Cardiac septum (tissue), 1 donor: ENCODE measurements at places on chromosomes 4 and X. TPM values are rescaled to one million over a fixed set of nuclear protein-coding genes. Genes with fewer than 3 reads are reported as not detected.
A peak's percentile ranks its signal among the peaks of the same experiment; 100 is the strongest.

- DNase-seq, result no peak
These were observed 557.6 kb upstream of the DIPK2B start for GRCh38 chrX:45758319-45758718.

GRCh38 chr4:121769341-121769740 is 4.4 kb upstream of the SMIM43 start:
- DNase-seq, result no peak

DNA sequence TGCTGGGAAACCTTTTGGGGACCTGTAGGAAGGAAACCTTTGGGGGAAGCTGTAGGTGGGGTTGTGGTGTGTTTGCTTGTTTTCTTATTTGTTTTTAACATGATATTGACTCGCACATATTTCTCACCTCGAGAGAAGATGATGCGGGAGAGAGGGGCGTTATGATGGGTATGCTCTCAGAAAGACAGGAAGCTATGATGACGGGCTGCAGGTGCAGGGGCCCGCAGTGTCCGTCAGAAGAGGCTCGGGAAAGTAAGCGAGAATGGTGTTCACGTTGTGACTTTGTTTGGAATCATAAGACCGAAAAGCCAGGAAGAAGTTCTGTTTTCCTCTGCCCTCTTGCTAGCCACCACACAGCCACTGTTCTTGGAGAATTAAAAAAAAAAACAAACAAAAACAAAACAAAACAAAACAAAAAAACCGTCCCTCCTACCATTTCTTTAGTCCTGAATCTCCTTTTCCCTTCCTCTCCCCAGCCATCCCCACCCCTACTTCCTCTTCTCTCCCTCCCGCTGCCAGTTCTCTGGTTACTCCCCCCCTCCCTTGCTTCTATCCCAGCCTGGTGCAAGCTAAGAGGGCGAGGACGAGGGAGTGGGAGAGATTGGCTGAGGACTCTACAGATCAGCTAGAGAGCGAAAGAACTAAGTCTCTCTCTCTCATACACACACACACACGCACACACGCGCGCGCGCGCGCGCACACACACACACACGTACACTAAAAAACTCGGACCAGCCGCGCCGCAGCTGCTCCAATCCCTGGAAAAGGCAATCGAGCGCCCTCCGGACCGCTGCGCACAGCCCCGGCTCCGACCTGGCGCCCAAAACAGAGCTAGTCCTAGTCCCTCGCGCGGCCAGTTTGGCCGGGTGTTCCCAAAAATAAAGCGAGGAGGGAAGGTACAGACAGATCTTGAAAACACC is at the start of gene BMP3:
BMP3 (plus strand) TSS at position 648 of the 920 bp plus-strand sequence. CDS start 577 bp downstream, outside the sequence.
- no peak for DNase-seq

GRCh38 chr4:60913671-60914070 is 286.5 kb upstream of the ADGRL3 start:
- no peak for DNase-seq

The ADH1A gene
- total RNA-seq, result not detected

DNA sequence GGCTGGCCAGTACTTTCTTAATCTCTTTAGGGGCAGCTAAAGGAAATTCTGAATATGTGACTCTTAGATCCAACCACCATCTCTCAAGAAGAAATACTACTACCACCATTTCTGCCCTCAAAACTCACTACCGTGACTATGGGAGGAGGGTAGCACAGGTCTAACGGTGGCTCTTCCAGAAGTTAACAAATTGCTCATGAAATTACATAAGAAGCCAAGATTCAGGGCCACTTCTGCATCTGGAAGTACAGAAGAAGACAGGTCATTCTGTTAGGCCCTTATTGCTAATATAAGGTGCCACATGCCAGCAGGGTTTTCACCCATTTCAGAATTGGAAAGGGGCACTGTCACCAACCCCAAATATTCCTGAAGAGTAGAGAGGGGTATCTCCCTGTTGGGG is 19.6 kb upstream of the NKRF start:
- no peak for DNase-seq

DNA sequence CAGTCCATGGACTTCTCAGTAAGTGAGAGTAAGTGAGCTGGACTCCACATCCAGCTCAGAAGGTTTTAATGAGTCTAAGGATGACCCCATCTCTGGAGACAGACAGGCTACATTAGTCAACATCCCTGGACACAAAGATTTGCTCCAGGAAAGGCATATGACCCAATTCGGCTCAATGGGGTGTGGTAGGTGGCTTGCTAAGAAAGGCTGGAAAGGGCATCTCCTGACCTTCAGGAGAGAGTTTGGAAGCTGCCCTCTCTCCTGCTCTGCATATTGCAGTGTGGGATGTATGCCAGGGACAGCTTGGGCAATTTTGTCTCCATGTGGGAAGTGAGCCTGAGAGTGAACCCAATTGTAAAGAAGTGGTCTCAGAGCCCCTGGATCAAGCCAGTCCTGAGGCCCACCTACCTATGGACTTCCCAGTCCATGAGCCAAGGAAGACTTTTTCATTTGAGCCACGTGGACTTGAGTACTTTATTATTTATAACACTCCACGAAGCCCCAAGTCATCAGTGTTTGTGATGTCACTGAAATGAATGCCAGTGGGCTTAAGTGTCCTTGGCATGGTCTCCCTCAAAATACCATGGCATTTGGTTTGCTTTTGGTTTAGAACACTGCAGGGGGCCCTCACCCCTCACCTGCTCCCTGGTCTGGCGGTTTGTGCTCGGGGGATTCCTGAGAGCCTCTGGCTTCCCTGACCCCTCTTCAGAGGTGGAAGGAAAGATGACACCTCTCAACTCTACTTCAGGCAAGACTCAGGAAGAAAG is 10.4 kb upstream of the ABLIM2 start:
- DNase-seq, result no peak

GRCh38 chrX:129777218-129778030 is 2.3 kb upstream of the SASH3 start:
- DNase-seq, result peak; percentile 90

The HERC5 gene
- total RNA-seq, result 1.9 TPM

DNA sequence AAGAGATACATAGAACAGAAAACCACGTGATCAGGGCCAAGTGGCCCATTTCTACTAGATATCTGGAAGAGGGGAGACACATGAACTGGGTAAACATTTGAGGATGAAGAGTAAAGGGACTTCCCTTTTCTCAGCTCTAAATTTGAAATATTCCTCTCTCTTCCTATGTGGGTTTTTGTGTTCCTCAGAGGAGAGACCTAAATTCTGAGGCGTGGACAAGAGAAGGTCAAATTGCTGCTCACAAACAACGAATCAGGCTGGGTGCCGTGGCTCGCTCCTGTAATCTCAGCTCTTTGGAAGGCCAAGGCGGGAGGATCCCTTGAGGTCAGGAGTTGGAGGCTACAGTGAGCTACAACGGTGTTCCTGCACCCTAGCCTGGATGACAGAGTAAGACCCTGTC is 216.0 kb downstream of the PTTG2 start:
- DNase-seq, result no peak

The DACH2 gene
- not detected for total RNA-seq

GRCh38 chr4:6733358-6734164 is 17.6 kb downstream of the BLOC1S4 start:
- DNase-seq, result no peak

The PAGE1 gene
- not detected for total RNA-seq

DNA sequence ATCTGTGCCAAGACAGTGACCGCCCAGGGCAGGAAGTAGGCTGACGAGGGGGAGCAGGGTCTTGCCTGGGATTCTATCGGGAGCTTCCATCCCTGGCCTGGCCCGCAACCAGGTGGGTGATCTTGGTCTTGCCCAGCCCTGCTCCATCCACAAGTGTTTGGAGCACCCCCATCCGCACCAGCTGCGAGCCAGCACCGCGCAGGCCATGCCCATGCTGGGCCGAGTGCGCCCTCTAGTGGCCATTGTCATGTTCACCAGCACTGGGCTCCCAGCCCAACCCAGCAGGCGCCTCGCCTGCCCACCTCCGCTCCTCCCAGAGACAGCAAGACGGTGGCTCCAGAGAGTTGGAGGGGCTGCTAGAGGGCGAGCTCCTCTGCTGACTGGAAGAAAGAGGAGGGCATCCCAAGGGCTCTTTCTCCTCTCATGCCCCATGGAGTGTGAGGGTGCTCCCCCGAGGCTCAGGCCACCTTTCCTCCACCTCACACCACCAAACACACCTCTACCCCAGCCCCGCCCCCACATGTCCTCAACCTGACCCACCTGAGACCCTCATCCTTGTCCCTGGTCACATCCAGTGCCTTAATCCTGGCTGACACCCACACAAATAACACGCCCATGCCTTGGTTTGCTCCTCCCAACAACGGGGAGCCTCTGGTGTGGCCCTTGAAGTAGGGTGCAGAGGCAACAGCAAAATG is 9.8 kb upstream of the ATP2B3 start:
- DNase-seq, result peak; percentile 90

- no peak for DNase-seq
These were observed 1.0 kb downstream of the AGA start for GRCh38 chr4:177441061-177441802.

DNA sequence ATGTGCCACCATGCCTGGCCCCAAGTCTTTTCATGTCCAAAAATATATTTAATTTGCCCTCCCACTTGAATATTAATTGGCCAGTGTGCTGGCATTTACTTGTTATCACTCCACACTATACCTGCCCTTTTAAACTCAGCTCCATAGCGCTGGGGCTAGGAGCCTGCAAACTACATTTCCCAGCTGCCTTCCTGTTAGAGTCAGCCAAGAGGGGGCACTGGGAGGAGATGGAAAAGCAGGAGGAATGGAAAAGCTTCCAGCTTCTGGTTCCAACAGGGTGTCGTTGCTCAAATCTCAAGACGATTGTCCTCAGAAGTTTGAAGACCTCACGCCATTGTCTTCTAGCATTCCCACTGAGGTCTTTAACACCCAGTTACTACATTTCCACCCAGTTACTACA is 315.5 kb downstream of the BCOR start:
- DNase-seq, result no peak

DNA sequence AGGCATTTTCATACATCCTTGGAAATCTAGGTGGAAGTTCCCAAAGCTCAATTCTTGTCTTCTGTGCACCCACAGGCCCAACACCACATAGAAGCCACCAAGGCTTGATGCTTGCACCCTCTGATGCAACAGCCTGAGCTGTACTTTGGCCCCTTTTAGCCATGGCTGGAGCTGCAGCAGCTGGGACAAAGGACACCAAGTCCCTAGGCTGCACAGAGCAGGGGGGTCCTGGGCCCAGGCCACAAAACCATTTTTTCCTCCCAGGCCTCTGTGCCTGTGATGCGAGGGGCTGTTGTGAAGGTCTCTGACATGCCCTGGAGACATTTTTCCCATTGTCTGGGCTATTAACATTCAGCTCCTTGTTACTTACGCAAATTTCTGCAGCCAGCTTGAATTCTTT is 124.0 kb upstream of the S100G start:
- DNase-seq, result no peak

The TBC1D8B gene
- total RNA-seq, result 2.5 TPM

- DNase-seq, result no peak
These were observed 3.4 kb downstream of the UGT2B17 start for GRCh38 chr4:68572653-68573170.

The MFSD8 gene
- 10.9 TPM for total RNA-seq

GRCh38 chrX:106035064-106035463 is 3.5 kb downstream of the SERPINA7 start:
- no peak for DNase-seq

DNA sequence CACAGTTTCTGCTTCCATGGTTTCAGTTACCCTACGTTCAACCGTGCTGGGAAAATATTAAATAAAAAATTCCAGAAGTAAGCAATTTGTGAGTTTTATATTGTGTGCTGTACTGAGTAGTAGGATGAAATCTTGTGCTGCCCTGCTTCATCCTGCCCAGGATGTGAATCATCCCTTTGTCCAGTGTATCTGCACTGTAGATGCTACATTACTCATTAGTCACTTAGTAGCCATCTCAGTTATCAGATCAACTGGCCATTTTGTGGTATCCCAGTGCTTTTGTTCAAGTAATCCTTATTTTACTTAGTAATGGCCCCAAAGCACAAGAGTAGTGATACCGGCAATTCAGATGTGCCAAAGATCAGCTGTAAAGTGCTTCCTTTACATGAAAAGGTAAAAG is 97.9 kb downstream of the COX18 start:
- DNase-seq, result no peak

DNA sequence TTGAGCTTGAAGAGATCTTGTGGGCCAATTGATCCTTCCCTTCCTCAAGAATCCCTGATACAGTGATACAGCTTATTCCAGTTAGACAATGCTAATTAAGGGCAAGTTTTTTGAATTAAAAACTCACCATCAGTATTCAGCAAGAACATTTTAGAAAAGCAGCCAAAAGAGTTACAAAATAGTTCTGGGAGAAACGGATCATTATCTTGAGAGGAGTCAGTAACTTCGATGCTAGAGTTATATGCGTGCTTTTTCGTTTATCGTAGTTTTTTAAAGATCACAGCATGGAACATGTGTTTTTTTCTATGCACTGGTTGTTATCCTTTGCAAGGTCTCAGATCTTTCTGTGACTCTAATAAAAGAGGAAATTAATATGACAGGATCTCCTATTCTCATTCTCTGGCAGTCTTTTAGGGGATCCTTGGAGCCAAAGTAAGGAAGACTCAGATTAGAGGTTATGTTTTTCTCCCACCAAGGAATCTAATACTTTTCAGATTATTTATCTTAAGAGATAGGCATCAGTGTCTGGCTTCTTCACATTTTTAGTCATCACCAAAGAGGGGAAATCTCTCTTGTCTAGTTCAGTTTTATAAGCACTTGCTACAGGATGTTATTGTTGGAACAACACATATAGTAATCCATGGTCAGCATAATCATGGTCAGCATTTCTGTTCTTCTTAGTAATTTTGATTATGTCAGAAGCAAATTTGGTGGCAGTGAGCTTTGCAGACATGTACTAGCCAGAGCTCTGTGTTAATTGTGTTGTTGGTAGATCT is 109.7 kb downstream of the PDLIM5 start:
- no peak for DNase-seq

DNA sequence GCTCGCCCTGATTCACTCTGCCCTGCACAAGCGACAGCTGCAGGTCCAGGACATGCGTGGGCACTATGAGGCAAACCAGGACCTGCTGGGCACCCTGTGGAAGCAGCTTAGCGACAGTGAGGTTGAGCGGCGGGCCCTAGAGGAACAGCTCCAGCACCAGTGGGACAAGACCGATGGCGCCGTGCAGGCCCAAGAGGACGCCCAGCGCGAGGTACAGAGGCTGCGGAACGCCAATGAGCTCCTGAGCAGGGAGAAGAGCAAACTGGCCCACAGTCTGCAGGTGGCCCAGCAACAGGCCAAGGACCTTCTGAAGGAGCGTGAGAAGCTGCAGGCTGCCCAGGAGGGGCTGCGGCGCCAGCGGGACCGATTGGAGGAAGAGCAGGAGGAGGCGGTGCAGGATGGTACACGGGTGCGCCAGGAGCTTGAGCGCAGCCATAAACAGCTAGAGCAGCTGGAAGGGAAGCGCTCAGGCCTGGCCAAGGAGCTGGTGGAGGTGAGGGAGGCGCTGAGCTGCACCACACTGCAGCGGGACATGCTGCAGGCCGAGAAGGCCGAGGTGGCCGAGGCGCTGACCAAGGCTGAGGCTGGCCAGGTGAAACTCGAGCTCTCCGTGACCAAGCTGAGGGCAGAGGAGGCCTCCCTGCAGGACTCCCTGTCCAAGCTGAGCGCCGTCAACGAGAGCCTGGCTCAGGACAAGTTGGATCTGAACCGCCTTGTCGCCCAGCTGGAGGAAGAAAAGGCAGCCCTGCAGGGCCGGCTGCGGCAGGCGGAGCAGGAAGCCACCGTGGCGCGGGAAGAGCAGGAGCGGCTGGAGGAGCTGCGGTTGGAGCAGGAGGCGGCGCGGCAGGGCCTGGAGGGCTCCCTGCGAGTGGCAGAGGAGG is 12.8 kb downstream of the SMIM10L2A start:
- DNase-seq, result no peak

The APBB2 gene
- 35.2 TPM for total RNA-seq

The UNC5C gene
- total RNA-seq, result 1.7 TPM

GRCh38 chr4:135065366-135065765 is 863.8 kb upstream of the PABPC4L start:
- DNase-seq, result no peak
